ENCODE measurements at places on chromosomes 3 and 15.
A peak's percentile ranks its signal among the peaks of the same experiment; 100 is the strongest.

- no peak for DNase-seq
Measured at GRCh38 chr3:58422756-58423325, 10.8 kb downstream of the PDHB start.

GRCh38 chr15:22936577-22937472, 43.3 kb downstream of the CYFIP1 start:
- DNase-seq: no peak

DNA sequence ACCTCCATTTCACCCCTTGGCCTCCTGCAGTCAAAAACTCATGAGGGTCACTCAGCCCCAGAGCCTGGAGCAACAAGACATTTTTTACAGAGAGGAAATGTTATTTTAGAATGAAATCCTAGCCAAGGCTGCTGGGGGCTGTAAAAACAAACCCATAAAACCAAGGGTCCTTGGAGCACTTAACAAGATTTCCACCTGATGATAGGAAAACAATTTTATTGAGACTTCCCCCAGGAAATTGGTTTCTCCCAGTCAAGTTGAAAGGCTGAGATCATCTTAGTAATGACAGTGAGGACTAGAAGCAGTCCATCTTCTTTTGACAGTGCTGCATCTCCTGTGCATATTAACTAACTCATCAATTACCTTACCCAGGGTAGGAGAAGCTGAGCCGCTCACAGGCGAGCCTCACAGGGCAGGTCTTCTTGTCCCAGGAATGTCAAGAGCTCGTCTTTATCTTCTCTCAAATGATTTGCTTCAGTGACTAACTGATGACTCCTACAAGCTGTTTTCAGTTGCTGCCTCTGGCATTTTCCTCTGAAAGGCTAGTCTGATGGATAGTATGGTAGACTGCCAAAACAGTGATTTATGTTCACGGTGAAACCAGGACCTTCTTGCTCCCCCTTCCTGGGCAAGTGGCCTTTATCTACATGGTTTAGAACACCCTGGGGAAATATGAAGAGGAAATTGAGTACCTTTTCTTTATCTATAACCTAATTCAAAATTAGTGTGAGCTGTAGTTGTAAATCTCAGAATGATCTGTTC, 34.6 kb upstream of the AEN start:
- no peak for DNase-seq

GRCh38 chr3:45929042-45929679, 14.1 kb upstream of the CXCR6 start:
- peak; percentile 75 for DNase-seq

- DNase-seq: no peak
Measured at GRCh38 chr3:99674086-99674789, 35.8 kb downstream of the COL8A1 start.

- DNase-seq: no peak
Measured at GRCh38 chr3:139608924-139609323, 68.8 kb downstream of the NMNAT3 start.

- no peak for DNase-seq
Measured at GRCh38 chr15:33780011-33780768, 188.1 kb upstream of the CHRM5 start.

- DNase-seq: no peak
Measured at GRCh38 chr3:50242851-50243542, 7.0 kb downstream of the GNAI2 start.

- DNase-seq: no peak
Measured at GRCh38 chr3:84136425-84136824, 822.4 kb upstream of the CADM2 start.

DNA sequence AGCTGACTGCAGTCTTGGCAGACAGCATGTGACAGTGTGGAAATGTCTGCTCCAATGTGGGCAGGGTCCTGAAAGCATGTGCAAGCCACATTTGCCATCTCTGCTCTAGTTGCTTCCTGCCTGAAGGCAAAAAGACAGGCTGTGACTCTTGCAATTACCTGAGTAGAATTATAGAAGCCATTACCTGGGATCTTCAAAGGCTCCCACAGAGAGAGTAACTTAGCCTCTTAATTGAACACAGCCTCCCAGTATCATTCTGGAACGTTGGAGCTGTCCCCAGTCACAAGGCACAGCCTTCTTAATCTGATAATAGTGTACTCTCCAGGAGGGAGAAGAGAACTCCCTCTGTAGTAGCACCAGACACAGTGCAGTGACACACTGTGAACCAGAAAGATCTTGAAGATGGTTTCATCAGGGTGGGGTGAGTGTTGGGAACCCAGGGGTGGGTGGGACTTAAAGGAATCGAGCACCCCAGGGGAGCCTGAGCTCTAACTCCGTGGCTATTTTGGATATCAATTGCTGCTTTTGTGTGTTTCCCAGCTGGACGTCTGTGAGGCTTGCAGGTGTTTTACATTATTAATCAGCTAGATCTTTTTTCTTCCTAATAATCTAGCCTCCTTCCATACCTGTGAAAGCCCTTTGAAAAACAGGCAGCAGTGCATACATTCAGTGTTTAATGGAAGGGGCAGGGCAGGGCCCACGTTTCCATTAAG, 40.6 kb upstream of the GLCE start:
- no peak for DNase-seq

- no peak for DNase-seq
Measured at GRCh38 chr15:43948691-43949325, 122.0 kb downstream of the WDR76 start.

DNA sequence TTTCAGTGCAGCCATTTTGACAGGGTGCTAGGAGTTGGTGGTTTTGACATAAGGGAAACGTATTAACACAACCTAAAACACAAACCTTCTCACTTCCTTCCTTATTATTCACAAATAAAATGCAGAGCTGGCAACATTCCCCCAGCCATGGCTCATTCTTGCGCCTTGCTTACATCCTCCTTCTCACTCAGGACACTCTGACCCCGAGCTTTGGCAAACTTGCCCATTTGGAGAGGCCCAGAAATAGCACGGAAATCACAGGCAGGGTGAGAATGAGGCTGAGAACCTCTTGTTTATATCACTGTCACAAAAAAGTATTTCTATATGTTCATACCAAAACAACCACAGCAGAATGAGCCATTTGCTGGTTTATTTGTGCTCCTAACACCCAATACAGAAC, 244.3 kb downstream of the NTRK3 start:
- DNase-seq: no peak

DNA sequence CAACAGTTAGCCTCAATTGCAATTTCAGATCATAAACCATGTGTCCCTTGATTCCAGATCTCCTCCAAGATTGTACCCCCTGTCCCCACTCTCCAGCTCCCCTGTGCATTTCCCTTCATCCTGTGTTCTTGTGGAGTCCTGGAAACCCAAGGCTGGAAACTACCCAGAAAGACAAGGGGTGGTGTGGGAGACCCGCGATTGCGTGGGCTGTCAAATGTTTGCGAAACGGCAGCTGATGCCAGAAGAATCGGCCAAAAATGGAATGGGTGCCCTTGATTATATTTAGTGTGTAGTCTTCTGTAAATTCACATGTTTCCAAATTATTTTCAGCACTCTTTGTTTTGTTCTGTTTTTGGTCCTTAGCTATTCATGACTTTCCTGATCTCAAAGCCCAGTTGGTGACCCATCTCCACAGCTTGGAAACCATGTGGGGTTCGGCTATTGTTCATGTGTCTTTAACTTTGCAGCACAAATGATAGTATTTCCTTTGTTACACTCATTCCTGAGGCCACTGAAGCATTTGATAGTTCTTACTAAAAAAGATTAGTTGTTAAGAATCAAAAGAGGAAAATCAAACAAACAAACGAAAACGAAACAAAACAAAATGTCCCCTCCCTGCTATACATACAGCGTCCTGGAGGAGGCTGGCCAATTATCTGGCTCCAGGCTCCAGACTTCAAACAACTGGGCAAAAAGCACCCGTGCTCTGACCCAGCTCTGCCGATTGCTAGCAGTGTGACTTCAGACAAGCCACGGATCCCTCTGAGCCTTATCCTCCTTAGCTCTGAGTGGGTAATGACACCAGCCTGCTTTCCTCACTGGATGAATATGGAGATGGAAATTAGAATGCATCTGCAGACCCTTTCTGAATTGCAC, 120.9 kb downstream of the CACNA2D3 start:
- peak; percentile 67 for DNase-seq

GRCh38 chr15:94844198-94844537, 612.8 kb downstream of the MCTP2 start:
- no peak for DNase-seq

DNA sequence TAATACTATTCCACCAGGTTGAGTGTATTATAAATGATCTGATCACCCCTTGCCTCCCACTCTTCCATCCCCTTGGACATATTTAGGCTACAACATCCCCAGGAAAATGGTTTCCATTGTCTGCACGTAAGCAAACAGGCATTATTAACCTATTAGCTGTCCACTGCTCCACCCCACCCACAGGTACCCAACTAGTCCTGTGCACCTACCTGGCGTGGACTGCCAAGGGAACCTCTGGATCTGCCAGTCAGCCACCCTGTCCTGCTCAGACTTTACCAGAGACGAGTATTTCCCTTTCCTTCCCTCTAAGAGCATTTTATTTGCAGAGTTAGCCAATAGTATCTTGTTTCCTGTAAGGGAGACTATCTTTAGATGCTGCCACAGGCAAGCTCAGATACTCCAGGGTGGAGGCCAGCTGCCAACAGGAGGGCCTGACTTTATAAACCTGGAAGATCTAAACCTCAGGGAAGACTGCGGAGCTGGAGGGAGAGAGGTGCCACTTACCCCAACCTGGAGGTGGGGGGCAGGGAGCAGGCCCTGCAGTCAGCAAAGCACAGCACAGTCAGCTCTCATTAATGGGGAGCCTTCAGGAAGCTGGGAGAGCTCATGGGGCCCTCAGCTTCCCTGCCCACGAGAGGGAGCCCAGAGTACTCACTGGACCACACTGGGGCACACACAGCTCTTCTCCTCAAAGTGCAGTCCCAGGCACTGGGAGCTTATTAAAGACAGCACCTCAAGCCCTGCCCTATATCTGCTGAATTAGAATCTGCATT, at the start of gene CX3CR1:
TSS of gene CX3CR1 (minus strand) at position 292 of the 773 bp plus-strand sequence. CDS start 13,527 bp downstream, outside the sequence.
- no peak for DNase-seq

DNA sequence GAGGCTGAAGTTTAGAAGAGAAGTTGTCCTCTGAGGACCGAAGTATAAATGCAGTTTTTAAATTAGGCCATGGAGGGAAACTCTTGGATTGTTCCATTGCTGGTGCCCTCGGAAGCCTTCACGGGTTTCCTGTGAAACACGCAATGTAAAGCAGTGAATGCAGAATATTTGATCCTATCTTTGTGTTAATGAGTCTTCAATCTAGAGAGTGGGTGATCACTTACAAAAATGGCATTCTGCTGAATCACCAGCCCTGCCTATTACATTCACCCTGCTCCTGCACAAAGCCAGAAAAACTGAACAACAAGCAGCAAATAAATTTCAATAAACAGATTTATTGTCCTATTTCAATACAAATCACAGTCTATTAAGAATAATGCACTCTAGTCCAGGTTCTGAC, 1063.9 kb downstream of the FHIT start:
- no peak for DNase-seq

DNA sequence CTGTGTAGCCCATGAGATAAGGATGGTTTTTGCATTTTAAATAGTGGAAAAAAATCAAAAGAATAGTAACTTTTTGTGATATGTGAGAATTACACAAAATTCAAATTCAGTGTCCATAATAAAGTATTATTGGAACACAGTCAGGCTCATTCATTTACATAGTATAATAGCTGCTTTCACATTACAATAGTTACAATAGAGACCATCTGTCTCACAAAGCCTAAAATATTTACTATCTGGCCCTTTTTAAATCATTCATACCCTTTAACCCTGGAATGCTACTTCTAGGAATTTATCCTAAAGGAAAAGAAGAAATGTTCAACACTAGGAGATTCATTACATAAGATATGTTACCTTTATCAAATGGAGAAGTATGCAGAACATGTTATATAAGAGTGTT, 35.5 kb upstream of the TM4SF4 start:
- DNase-seq: no peak

DNA sequence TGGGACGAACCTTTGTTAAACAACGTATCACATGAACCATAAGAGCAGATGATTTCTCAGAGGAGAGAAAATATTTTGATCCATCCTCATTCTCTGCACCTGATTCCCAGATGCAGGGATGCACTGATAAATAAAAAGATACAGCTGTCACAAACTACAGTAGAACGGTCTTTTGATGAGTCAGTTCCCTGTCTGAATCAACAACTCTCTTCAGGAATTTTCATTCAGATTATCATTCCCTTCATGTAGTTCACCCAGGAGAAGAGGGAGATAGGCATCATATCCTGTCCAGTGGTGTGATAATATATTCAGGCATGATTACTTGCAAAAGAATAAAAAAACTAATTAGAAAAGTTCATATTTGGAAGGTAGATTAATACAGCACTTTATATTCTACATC, 521.5 kb downstream of the PYDC2 start:
- DNase-seq: no peak

DNA sequence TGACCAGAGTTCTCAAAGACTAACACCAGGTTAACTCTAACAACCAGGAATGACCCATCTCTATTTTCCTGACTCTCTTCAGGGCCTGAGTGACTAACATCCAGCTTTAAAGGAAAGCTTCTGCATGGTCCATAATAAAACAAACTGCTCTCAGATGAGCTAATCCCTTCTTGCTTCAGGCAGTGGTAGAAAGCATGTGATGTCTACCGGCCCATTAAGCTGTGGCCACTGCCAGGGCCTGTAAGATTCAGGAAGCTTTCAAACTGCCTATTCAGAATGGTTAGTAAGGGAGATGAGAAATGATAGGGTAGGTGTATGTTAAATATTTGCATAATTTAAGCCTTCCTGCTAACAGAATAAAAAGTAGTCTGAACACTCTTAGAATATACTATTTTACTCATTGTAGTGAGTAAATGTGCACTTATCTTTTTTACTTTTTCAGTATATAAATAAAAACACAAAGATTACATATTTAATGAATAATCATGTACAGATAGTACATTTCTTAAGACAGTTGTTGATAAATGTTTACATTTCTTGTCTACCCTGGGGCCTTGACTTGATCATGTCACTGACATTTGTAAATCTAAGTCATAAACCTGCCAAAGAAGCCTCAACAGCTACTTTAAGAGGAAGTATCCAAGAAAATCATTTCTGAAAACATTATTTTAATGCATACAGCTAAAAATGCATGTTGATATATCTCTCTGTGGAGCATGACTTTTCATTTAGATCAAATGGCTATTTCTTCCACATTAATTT, 222.0 kb downstream of the MCTP2 start:
- DNase-seq: no peak

GRCh38 chr3:9064251-9064650, 101.0 kb upstream of the RAD18 start:
- DNase-seq: no peak

- no peak for DNase-seq
Measured at GRCh38 chr3:138875096-138875753, 40.5 kb upstream of the PIK3CB start.
